ENCODE measurements at places on chromosomes 1 and 21.

- DNase-seq, result no peak
These were observed 362.3 kb upstream of the VAMP3 start for GRCh38 chr1:7408771-7409150.

- no peak for DNase-seq
These were observed 15.0 kb upstream of the IFNGR2 start for GRCh38 chr21:33388188-33388587.

DNA sequence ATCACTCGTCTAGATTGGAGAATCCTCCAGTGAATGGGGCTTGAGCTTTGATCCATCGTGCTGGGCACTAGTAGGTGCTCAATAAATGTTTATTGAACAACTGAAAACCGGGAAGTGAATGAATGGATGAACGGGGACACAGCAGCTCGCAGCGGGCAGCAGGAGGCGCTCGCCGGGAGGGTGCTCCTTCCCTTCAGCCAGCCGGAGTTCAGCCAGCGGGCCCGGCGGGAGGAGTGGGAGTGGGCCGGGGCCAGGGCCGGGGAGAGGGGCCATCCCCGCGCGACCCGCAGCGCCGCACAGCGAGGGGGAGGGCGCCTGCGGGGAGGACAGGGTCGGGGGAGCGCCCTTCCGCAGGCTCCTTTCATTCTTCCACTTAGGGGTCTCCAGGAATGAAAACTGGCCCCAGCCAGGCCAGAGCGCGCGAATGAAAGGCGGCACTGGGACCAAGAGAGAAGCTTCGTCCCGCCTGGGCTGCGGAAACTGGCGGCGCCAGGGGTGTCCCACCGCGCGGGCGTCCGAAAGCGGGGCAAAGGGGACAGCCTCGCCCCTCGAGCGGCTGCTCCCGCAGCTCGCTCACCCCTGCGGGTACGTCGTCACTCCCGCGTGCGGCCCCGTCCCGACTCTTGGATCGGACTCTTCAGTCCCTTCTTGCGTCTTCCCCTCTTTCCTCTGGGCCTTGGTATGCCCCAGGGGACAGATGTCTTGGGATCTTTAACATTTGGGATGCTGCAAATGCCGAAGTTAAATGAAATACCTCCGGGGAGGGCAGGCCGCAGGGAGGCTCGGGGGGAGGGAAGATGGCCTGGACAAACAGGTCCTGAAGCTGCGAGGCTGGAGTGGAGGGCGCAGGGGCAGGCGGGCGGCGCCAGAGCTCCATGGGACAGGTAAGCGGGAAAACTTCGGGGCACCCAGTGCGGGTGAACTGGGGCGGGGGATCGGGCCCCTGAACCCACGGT, 3.6 kb upstream of the INAVA start:
- no peak for DNase-seq

GRCh38 chr1:57088653-57089052, 122.8 kb upstream of the C8B start:
- DNase-seq, result no peak

DNA sequence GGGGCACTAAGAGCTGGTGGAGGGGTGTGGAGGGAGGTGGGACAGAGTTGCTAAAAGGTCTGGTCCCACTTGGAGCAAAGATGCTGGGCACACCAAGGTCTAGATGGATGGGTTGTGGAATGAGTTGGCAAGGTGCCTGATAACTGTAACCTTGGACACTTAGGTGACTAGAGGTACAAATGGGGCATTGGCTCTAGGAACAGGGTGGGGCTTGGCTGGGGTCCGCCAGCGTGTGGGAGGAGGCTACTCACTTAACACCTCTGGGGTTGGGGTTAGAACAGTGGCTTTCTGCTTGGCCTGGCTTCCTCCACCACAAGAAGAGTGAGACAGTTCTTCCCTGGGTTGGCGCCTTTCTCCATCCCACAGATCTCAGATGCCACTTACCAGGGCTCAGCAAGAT, 17.2 kb downstream of the KCNA2 start:
- DNase-seq, result no peak

Measured in stimulated activated CD4-positive, alpha-beta T cell treated with anti-CD3 and anti-CD28 coated beads, Interleukin-15, amount 100 ng/mL, for 1 hour (primary cell).